Right ventricle myocardium superior (tissue), 1 donor: ENCODE measurements at places on chromosomes 7 and 10. TPM values are rescaled to one million over a fixed set of nuclear protein-coding genes. Genes with fewer than 3 reads are reported as not detected.

Gene LRRN3
- 14.8 TPM for total RNA-seq

Gene DOCK4
- total RNA-seq, result 14.9 TPM

- no peak for DNase-seq
Measured at GRCh38 chr10:16686054-16686902, 130.9 kb downstream of the RSU1 start.

Gene TMEM229A
- not detected for total RNA-seq

Gene MUC3A
- 0.30 TPM for total RNA-seq

Gene DENND2A
- 11.6 TPM for total RNA-seq

- DNase-seq, result peak; percentile 81
Measured at GRCh38 chr10:11017570-11018431, at the start of gene CELF2. Gene CELF2 (plus strand): TSS chr10:11017872. CDS start chr10:11018090, 218 bp downstream.

DNA sequence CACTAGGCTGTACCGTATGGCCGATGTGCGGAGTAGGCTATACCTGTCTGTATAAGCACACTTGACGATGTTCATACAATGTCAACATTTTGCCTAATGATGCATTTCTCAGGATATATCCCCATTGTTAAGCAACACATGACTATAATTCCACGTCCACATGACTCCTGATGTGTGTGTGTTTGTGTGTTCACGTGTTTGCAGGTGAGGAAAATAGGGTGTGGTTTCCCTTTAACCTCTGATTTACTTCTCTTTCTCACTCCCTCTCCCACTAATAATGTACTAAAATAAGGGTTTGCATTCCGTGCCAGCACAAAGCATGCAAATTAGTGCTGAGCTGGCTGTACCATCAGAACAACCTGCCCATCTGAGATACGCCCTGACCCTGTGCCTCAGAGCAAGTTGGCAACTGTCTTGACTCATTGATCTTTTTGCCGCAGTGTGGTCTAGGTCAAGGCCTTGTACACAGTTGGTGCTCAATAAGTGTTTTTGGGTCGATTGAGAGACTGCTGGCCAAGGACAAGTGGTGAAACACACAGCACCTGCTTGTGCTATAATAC lies 64.6 kb upstream of the DOCK1 start:
- no peak for DNase-seq

DNA sequence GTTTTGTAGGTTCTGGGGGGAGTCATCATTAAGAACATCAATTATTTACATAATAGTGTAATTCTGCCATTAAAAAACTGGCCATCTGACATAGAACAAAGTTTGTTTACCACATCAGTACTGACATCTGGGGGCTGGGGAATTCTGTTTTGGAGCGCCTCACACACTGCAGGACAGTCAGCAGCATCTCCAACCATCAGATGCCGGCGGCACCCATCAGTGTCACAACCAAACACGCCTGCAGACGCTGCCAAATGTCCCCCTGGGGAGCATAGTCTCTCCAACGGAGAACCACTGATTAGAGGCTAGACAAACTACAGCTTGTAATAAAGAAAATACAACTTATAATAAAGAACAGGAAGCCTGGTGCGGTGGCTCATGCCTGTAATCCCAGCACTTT lies 26.0 kb downstream of the GNA12 start:
- DNase-seq, result peak; percentile 80

DNA sequence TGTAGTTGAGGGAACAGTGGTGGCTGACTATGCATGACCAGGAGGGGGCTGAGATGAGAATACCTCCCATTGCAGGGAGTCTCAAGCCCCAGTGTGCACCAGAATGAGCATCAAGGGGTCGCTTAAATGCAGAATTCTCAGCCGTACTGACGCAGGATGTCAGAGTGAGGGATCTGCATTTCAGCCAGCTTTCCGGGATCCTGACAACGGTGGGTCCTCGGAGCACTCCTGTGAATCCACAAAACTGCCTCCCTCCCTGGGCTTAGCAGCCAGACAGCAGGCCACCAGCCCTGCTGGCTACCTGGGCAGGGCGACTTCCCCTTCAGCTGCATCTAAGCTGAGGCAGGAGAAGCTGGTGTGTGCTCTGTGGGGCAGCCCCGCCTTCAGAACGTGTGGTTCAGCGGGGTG lies 21.8 kb upstream of the LOXL4 start:
- no peak for DNase-seq

DNA sequence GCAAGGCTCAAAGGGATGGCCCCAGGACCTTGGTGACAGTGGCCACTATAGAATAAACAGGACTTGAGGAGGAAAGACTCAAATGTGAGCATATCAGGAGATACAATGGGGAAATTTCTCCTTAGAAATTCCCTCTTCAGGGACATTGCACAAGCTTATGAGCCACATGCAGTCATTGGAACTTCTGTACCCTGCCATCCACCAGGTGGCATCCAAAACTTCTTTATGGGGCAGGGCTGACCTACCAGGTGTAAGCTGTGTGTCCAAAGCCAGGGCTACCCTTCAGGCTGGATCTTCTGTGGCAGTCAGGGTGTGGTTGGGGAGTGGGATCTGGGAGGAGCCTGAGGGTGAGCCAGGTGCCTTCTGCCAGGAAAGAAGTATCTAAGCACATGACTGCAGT lies 36.6 kb upstream of the LRRC18 start:
- no peak for DNase-seq

DNA sequence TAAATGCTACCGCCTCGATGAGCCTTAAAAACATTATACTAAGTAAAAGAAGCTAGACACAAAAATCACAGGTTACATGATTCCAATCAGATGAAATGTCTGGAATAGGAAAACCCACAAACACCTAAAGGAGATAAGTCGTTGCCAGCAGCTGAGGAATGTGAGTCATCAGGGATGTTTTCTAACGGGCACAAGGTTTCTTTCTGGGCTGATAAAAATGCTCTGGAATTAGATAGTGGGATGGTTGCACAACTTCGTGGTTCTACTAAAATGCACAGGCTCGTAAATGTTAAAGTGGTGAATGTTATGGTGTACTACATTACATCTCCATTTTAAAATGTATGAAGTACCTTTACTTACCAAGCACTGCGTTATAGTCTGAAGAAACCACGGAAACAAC lies 9.7 kb downstream of the ABLIM1 start:
- DNase-seq, result no peak

DNA sequence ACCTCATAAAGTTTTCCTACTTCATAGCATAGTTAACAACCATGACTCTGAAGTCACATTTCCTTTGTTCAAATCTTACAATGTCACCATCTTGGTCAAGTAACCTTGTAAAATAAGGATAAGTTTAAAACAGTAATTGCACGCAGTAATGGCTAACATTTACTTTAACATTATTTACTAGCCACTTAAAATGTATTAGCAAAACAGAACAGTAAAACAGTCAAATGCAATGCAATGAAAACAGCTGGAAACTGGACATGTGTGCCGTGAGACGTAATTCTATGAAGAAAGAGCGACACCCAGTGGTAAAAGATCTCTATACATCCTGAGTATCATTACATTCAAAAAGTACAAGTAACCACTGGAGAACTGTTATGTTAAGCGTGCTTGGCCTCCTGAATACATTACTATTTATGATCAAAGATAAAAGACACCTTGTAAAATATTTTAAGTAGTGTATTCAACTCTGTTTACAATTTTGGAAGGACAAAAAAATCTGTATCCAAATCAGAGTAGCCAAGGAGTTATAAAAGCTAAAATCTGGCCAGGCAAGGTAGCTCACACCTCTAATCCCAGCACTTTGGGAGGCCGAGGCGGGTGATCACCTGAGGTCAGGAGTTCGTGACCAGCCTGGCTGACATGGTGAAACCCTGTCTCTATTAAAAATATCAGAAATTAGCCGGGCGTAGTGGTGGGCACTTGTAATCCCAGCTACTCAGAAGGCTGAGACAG lies 27.2 kb downstream of the ATE1 start:
- no peak for DNase-seq

GRCh38 chr7:155724327-155725005 lies 80.0 kb downstream of the RBM33 start:
- no peak for DNase-seq

- DNase-seq, result no peak
Measured at GRCh38 chr10:51911723-51912122, 212.3 kb upstream of the CSTF2T start.

Gene MYOF
- total RNA-seq, result 30.4 TPM

DNA sequence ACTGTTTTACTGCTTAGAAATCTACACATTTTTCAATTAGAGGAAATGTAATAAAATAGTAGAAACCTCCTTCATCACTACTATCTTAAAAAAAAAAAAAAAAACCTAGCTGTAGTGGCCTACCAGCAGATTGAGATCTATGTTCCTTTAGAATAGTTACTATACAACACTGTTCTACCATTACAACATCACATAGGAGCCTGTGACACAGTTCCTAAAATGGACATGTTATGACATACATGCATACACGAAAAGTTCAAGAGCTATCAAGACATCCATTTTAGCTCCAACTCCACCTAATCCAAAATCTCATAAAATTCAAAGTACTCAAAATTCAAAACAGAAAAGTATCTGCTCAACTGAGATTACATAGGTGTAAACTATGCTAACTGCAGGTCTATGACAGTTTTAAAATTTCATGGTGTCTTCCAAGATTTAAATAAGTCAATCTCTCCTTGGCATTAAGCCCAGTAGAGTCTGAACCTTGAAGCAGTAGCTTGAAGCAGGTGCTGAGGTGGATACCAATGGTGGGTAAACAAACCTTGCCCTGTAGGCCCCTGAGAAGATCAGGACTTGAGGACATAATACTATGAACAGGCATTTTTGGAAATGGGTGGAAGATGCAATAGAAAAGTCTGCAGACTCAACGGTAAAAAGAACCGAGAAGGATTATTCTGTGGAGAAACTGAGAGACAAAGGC lies 17.0 kb downstream of the CACUL1 start:
- no peak for DNase-seq

- no peak for DNase-seq
Measured at GRCh38 chr7:111729483-111729882, 167.2 kb upstream of the IMMP2L start.

Gene TMEM270
- not detected for total RNA-seq

Gene ATRNL1
- total RNA-seq, result 0.38 TPM

DNA sequence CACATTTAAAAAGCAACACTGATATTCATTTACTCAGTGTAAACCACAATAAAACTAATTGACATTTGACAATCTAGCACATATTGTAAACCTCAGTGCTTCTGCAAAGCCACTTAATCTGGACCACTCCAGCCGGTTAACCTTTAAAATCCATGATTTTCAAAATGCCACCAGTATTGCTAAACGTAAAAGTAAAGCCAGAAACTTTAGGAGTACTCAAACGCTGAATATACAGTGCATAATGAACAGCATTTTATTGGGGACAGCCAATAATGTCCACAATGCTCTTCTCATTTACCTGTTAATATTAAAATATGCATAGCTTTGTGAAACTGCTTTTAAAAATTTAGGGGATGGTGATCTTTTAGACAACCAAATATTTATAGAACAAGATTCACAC lies 10.8 kb downstream of the HNRNPA2B1 start:
- no peak for DNase-seq

GRCh38 chr10:46526682-46527038 lies 29.8 kb downstream of the GPRIN2 start:
- DNase-seq, result no peak

Gene RASSF4
- 87.5 TPM for total RNA-seq

DNA sequence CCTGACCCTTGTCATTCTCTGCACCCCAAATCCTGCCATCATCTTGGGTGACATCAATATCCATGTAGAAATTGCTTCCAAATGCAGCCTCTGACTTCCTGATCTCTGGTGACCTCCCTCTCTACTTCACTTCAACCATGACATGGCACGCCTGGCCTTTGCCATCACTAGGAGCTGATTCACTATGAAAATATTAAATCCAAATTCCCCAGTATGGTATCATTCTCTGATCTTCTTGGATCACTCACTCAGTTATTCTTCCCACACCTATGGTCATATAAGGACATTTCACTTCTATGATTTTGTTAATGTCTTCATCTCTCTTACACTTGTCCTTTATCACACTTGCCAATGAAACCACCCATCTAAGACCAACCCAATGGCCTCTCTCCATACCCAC lies 73.7 kb upstream of the ODAD2 start:
- no peak for DNase-seq

- DNase-seq, result no peak
Measured at GRCh38 chr10:5858811-5859210, 30.9 kb downstream of the ANKRD16 start.

DNA sequence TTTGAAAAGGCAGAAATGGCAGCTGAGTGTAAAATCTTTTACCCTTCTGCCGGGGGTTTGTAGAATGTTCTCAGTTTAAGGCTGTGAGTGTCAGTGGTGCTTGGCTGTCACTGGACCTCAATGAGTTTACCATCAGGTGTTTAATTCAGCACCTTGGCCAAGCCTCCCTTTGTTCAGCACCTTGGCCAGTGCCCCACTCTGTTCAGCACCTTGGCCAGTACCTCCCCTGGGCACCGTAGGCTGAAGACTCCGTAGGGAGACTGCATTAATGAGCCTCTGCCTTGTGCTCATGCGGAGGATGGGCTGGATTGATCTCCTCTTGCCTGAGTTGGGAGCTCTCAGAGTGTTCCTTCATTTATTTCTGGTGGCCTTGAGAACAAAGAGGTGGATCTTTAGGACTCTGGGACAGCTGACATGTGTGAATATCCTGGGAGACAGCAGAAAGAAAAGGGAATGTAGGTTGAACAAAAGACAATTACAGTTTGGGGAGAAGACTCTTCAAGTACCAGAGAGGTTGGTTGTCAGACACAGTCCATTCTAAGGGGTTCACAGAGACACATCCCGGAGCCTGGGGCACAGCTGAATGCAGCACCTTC lies 1.6 kb downstream of the FAM24A start:
- peak; percentile 44 for DNase-seq

Gene CYP2E1
- total RNA-seq, result 1.00 TPM

DNA sequence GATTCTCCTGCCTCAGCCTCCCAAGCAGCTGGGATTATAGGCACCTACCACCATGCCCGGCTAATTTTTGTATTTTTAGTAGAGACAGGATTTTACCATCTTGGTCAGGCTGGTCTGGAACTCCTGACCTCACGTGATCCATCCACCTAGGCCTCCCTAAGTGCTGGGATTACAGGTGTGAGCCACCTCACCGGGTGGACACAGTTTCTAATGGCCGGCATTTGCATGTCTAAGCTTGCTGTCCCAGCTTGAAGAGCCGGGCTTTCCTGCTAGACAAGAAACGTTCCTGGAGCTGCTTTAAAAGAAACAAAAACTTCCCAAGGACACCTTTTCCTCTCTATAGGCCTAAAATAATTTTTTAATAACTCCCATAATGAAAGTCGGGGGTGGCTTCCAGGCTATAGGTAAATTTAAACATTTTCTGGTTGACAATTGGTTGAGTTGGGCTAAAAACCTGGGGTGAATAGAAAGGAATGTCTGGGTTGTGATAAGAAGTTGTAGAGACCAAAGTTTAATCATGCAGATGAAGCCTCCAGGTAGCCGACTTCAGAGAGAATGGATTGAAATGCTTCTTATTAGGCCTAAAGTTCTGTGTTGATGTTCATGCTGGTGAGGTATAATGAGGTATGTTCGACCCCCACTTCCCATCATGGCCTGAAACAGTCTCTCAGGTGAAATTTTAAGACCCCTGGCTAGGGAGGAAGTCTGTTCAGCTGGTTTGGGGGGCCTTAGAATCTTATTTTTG lies 8.8 kb downstream of the ACADSB start:
- DNase-seq, result no peak
